ENCODE measurements at places on chromosomes 7 and 10.

DNA sequence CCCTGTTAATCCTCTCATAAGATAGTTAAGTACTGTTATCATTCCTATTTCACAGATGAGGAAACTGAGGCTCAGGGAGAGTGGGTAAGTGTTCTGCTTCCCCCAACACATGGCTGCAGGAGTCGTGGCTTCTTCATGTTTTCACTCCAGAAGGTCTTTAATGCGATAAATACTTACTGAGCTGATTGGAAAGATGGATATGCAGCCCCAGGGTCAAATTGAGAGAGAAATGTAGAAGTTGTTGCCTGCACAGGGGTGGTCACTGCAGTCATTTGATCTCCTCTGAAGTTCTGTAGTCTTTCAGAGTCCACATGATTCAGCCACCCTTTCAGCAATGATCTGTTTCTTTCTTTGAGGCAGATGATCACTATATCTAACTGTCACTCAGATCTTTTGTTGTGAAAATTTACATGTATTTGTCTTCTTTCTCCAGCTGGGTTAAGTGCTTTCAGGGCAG, 29.3 kb downstream of the CRCP start:
- DNase-seq: no peak

DNA sequence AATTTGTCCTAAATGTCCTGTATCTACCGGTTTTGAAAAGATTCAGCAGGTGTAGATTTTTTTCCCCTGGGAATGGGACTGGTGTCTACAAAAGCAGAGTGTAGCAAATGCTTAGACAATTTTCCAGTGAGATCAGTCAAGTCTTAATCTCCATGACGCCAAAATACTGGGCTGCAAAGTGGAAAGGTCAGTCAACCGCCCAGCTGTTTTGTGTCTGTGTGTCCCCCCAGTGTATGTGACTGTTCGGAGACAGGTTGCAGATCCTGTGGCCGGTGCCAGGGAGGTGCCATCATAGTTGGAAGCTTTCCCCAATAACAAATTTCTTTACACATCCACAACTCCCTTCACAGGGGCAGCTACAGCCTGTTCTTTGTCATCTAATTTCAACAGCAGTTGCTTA, 263.8 kb downstream of the ARHGAP12 start:
- DNase-seq: peak; percentile 14

GRCh38 chr10:45374350-45375052, 485 bp downstream of the ALOX5 start:
- DNase-seq: no peak

- DNase-seq: no peak
Observed at GRCh38 chr10:35355971-35356724, 19.8 kb downstream of the CCNY start.

DNA sequence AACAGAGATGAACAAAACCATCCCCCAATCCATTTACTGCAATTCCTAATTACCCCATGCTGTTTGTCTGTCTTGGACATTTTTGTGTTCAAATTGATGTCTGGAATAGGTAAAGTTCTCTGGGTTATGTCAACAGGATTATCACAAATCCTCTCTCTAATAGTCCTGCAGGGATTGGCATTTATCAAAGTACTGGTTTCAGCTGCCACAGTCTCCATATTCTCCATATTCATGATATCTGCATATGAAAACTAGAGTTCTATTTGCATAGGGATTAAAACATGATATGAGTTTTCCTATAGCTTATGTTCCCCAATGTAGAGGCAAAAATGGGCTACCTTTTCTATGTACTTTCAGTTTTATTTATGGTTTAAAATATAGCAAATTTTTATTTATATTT, 355.8 kb downstream of the ADRA2A start:
- no peak for DNase-seq

GRCh38 chr7:30694218-30694745, 12.0 kb upstream of the CRHR2 start:
- no peak for DNase-seq

GRCh38 chr7:135697276-135698049, 30.5 kb downstream of the SLC13A4 start:
- DNase-seq: no peak

GRCh38 chr10:27723436-27723835, 22.2 kb downstream of the MKX start:
- DNase-seq: no peak

DNA sequence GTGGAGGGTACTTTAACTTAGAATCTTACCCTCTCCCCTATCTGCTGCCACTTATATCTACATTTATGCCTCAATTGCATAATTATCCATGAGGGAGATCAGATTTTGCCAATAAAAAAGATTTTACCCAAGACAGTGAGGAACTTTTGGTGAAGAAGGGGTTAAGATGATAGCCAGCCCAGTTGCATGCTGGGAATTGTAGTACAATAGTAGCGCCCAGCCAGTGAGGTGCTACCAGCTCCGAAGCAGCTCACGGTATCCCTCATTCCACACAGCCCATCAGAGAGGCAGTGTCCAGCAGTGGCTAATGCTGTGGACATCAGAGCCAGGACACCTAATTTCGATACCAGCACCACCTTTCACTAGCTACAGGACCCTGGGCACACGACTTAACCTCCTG, 5.9 kb upstream of the LGI1 start:
- DNase-seq: no peak

DNA sequence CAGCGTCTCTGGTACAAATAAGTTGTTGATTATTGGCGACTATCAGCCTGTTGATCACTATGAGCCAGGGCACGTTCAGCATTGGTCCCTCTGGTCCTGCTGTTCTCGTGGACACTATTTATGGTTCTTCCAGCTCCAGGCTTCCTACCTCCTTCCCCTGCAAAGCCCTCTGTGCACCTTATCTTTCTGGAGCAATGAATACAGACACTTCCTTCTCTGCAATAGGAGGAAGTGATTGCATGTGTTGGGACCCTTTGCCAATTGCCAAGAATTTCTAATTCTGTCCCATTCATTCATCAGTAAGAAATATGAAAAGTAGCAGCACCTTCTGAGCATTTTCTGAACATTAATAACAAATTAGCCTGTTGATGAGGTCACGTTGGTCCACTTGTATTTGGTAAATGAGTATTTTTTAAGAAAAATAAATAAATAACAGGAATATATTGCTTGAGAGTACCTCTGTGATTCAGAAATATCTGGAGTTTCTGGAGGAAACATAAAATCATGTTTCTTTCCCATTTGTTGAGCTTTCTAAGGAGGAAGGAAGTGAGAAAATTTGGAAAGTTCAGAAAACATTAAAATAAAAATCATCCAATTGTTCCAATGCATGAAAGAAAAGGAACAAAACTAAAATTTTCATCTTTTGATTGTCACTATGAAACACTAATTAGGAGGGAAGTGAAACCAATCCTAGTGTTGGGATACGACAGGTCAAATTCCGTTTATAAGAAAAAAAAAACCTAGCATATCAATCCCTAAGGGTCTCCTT, 259.1 kb upstream of the KLF6 start:
- DNase-seq: no peak

DNA sequence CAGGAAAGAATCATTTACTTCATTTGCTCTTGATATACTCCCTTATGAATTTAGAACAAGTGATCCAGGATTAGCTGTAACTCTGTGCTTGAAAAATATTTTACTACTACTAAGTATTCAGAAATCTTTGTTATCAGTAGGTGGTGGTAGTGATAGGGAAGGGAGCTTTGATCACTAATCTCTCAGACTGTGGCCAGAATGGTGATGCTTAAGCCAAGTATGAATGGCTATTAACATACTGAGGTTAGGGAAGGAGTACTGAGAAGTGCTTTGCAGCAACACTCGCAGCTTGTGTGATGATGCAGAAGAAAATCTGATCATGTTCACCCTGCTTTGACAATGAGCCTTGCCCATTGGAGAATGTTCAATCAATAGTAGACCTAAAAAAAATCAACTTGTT, 29.3 kb downstream of the AP3M1 start:
- no peak for DNase-seq

GRCh38 chr10:130018265-130018664, 54.2 kb upstream of the EBF3 start:
- DNase-seq: peak; percentile 24

- DNase-seq: no peak
Observed at GRCh38 chr10:104899779-104900178, 258.7 kb downstream of the SORCS3 start.

GRCh38 chr10:132555648-132556575, 18.3 kb downstream of the INPP5A start:
- DNase-seq: no peak

All from skin of body (tissue), 3 donors.